ENCODE measurements at places on chromosomes 5 and 9.
A peak's percentile ranks its signal among the peaks of the same experiment; 100 is the strongest.

GRCh38 chr9:88828018-88828417, 163.2 kb upstream of the S1PR3 start:
- no peak for DNase-seq

DNA sequence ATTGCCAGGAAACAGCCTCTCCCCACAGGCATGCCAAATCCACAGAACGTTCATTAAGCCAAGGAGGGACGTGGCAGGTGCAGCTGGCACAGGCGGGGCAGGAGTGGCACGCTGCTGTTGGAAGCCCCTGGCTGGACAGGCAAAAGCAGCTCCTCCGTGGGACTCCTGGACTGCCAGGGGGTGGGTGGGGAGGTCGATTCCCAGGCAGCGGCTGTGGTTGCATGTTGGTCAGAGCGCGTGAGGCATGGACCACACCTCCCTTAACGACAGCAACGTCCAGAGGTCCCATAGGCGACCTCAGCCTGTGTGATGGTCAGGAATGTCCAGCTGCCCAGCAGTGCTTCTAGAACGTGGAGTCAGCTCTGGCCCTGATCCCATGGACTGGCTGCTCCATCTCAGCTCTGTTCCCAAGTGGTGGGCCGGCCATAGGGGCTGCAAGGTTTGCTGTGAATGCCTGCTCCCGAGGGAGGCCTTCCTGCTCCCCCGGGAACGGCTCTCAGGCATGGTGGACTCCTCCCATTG, 6.9 kb downstream of the SLC6A19 start:
- DNase-seq: no peak

- DNase-seq: no peak
Measured at GRCh38 chr5:151015974-151016587, 4.3 kb upstream of the GPX3 start.

- no peak for DNase-seq
Measured at GRCh38 chr5:9733486-9733885, 103.3 kb upstream of the TAS2R1 start.

DNA sequence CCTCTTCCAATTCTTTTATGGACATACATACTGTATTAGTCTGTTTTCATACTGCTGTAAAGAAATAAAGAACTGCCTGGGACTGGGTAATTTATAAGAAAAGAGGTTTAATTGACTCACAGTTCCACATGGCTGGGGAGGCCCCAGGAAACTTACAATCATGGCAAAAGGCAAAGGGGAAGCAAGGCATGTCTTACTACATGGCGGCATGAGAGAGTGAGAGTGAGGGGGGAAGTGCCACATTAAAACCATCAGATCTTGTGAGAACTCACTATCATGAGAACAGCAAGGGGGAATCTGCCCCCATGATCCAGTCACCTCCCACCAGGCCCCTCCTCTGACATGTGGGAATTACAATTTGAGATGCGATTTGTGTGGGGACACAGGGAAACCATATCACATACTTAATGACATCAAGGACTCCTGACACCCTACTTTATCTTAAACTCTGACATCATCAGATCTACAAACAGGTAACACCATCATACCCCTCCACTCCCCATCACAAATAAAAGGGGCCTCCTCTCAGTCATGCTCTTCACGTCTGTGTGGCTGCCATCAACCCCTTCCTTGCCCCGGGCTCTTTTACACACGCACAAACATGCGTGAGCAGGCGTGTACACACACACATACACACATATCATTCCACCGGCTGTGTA, 9.7 kb downstream of the ANKRD33B start:
- no peak for DNase-seq

- no peak for DNase-seq
Measured at GRCh38 chr5:81980160-81980559, 8.3 kb downstream of the ATG10 start.

DNA sequence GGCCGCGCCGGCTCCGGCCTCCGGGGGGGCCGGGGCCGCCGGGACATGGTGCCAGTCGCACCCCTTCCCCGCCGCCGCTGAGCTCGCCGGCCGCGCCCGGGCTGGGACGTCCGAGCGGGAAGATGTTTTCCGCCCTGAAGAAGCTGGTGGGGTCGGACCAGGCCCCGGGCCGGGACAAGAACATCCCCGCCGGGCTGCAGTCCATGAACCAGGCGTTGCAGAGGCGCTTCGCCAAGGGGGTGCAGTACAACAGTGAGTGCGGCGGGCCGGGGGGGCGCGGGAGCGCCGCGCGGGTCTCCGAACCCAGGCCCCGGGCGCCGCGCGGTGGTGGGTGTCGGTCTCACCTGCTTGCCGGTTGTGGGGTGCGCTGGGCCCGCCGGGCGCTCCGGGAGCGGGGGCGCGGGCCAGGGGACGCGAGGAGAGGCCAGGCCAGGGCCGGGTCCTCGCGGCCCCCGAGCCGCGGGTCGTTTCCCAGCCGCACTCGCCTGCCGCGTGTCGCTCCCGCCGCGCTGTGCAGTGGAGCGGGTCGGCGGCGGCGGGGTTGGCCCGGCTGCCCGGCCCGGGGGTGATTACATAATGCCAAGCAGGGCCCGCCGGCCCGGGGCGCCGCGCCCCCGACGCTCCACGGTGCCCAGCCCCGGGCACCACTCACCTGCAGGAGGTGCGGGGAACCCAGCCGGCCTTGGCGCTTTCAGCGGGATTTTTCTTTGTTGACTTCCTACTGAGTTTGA, 492 bp downstream of the RABL6 start:
- DNase-seq: no peak

DNA sequence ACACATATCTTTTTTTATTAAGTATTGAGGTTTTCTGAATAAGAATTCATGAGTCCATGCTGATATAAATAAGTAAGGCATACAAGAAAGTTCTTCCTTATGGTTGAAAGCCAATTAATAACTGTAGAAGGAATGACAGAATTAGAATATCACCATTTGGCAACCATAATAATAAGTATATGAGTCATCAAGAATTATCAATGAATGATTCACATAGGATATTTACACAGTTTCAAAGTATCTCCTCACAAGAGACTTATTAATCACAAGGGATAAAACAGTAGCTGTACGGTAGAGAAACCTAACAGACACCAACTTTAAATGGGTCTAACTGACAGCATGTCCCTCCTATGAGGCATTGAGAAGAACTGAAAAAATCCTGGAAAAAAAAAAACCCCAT, 161.6 kb downstream of the NR3C1 start:
- DNase-seq: no peak

DNA sequence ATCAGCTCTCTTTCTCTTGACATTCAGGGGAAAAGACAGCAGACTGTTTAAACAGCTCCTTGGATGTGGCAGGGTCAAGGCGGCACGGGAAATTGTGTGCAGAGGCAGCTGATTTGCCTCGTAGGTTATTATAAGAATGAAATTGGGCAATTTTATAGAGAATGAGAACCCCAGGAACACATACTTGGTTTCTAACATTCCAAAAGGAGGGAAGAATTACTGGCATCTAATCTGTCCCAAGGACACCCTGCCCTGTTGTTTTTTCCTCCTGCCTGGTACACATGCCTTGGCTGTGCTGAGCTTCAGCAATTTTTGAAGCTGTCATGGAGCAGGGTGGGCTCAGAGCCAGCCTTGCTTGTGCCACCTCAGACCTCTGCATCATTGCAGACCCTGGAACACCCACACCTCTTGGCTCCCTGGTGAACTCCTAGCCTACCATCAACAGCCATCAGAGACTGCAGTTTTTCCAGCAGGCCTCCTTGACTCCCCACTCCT, 143.6 kb downstream of the BOD1 start:
- DNase-seq: no peak

DNA sequence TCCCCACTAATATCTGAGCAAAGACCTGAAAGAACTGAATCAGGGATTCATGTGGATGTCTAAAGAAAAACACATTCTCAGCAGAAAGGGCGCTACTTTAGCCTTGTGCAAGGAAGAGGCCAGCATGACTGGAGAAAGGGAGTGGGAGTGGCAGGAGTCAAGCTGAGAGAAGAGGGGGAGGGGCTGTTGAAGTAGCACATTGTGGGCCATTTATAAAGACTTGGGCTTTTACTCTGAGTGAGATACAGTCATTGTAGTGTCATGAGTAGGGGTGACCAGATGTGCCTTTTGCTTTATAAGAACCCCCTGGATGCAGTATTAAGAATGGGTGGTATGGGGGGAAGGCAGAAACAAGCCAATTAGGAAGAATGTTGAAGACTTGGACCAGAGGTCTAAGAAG, 452.8 kb downstream of the ENC1 start:
- no peak for DNase-seq

GRCh38 chr9:6566409-6567139, 79.0 kb downstream of the GLDC start:
- DNase-seq: no peak

GRCh38 chr9:7033076-7034045, 275.6 kb downstream of the KDM4C start:
- no peak for DNase-seq

DNA sequence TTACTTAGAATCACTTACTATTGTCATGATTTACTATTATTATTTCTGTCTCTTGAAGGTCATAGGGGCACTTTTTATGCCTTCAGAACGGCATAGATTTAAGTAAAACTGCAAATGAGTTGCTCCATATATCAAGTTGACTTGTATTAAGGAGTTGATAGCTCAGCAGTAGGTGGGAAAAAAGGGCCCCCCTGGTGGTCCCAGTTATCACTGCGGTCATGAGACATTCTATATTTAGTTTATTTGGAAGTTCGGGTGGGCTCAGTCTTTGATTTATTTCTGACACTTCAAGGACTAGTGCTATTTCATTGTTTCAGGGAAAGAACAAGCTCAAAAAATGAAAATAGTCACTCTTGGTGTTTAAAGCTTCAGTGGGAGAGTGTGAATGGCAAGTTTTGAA, 159.3 kb downstream of the SLC24A2 start:
- DNase-seq: no peak

- no peak for DNase-seq
Measured at GRCh38 chr5:53825016-53825415, 264.6 kb downstream of the NDUFS4 start.

DNA sequence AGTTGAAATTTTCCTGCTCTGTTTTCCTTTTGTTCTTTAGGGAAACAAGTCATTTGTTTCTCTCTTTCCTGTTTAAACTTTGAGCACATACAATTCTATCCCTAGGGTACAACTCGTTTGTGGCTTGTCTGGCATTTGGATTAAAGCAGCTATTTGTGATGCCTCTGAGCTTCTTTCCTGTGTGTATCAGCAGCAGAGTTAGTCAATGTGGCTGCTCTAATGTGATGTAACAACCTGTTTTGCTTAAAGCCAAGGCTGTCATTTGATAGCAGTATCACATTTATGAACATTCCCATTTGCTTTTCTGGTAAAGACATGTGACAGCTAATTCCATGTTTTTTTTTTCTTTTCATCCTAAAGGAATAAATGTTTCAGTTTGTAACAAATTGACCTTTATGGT, 314.3 kb upstream of the CHD1 start:
- DNase-seq: no peak

DNA sequence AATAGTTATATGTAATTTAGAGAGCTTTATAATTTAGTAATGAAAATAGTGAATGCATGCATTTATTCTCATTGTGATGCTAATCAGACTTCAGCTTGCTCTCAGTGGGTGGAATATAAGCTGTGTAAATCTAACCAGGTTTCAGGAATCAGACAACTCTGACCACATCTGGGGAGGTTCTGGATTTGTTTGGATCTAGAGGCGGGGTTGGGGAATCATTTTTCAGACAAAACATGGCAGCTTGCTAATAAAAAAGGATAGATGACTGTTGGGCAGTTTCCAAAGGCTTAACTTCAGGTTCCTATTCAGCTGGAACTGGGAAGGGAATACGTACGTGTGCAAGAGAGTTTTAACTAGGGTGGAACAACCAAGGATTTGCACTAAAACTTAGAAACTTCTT, 43.2 kb upstream of the MAMDC2 start:
- no peak for DNase-seq

GRCh38 chr9:136674786-136675349, 12.2 kb downstream of the EGFL7 start:
- DNase-seq: no peak

GRCh38 chr9:94289691-94290090, 30.6 kb downstream of the ZNF169 start:
- DNase-seq: no peak

- no peak for DNase-seq
Measured at GRCh38 chr9:6512085-6512657, 99.2 kb downstream of the UHRF2 start.

- peak; percentile 56 for DNase-seq
Measured at GRCh38 chr5:150511578-150512367, 3.8 kb downstream of the NDST1 start.

- no peak for DNase-seq
Measured at GRCh38 chr5:68329554-68330255, 114.1 kb downstream of the PIK3R1 start.

DNA sequence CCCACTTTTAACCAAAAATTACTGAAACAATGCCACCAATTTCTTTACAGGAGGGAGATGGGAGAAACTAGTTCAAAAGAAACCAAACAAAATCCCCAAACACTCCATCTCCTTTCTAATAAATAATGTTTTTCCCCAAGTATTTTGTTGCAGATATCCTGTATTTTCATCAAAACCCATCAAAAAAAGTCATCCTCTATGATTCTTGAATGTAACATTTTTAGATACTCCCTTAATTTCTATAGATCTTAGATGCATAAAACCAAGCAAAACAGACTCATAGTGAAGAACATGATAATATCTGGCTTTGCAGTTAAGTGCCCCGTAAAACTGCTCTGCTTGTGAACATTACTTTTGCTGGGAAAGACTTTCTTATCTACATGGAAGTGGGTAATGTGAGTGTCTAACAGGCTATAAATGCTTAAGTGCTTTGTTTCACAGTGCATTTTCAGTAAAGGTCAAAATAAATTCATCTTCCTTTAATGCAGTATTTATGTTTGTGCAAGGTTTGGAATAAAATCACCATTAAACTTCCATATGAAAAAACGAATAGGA, 77.3 kb upstream of the TBCA start:
- DNase-seq: no peak

DNA sequence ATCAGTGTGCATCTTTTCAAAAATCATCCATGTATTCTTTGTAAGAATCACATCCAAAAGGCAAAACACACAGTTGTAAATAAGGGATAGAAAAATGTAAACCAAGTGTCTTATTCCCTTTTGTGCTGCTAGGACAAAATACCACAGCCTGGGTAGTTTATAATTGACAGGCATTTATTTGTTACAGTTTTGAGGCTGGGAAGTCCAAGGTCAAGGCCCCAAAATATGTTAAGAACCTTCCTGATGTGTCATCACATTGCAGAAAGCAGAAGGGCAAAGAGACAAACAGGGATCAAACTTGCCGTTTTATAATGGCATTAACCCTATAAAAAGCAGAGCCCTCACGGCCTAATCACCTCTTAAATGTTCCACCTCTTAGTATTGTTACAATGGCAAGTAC, 364.8 kb downstream of the MED10 start:
- no peak for DNase-seq
